ENCODE measurements at places on chromosomes 3 and 15.

DNA sequence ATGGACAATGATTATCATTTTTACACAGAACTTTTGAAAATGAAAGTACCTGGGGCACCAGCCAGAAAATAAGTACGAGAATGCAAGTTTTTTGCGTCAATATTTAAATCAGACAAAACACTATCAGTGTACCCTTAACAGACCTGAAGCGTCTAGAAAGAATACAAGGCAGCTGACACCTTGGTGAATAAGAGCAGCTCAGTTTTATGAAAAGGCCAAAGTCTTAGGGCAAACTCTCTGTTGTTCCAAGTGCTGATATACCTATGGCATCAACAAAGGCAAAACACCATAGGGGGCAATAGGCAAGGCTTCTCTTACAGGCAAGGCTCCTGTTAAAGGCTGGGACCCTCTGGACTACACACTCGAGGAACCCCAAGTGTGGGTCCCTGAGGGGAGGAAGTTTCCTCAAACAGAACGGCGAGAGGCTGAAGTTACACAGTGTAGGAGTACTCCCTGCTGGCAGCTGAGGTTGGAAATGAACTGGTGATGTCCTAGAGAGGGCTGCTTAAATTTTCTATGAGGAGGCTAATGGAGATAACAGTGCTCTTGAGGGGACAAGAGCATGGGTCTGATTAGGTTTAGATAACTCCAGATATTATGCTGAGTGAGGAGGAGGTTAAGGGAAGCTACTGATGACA lies 291.0 kb downstream of the TIGIT start:
- no peak for DNase-seq

- no peak for DNase-seq
These were observed 240.2 kb downstream of the TP63 start for GRCh38 chr3:189871418-189871817.

DNA sequence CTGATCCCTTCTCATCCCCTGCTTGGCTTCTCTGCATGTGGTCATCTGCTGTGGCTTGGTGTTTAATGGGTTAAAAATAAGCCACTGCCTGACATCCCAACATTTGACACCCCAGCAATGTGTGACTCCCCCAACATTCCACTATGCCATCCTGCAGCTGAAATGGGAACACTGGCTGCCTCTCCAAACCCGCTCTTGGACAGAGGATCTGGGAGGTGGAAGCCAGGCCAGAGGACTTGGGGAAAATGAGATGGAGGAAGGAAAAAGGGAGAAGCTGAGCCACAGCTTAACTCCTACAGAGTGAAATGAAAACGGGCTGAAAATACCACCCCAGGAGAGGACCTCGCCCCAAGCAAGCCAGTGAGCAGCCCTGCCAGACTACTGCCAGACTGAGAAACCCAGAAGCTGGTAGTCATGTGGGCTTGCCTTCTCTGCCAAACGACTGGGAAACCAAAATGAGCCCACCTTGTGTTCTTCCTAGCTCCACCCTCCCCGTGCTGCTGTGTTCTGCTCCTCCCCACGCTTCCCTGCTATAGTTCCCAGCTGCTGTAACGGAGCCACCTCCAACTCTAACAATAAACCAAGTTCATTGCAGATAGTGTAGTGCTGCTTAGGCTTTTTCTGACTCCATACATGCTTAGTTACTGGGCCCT lies 13.7 kb downstream of the MAP1A start:
- no peak for DNase-seq

DNA sequence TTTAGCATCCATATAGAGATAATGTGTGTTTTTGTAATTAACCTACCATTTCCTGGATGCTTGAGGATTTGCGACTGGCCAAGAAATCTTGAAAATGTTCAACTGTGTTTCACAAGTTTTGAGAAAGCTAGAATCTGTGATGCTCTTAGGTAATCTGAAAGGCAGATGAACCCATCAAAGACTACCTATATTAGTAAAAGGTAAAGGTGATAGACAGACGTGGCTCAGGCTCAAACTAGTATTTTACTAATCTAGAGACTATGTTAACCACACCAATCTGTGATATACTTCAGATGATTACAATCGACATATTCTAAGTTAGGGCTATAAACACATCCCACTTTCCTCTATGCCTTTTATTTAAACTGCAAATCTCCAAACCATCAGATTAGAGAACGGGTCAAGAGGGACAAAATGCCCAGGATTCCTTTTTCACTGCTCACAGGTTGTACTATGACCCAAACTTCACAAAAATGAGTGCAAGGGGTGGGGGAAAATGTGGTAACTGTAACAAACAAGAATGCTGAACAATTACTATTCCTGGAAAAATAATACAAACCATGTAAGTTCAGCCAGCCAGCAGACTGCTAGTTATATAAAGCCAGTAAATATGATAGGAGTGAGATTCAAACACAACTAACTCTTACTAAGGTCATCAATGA lies 295.1 kb downstream of the FOXP1 start:
- DNase-seq, result no peak

DNA sequence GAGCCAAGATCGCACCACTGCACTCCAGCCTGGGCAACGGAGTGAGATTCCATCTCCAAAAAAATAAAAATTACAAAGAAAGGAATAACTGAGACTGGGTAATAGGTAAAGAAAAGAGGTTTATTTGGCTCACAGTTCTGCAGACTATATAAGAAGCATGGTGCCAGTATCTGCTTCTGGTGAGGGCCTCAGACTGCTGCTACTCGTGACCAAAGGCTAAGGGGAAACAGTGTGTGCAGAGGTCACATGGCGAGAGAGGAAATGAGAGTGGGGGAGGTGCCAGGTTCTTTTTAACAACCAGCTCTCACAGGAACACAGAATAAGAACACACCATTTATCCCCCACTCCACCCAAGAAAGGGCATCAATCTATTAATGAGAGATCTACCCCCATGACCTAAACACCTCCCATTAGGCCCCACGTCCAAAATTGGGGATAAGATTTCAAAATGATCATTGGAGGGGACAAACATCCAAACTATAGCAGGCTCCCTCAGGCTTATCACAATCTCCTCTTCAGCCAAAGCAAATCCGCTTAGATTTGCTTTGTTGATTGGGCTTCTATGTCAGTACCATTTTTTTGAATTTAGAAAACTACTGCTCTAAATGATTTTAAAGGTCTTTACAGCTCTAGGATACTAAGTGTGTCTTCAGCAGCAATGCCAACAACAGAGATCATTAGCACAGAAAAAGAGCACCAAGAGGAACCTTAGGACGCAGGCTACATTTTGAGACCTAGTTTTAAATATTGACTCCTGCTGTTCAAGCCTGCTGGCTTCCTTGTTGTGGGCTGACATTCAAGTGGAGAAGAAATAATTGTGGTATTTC lies 84.2 kb upstream of the TBL1XR1 start:
- no peak for DNase-seq

GRCh38 chr15:36498916-36499315 lies 80.5 kb upstream of the CDIN1 start:
- no peak for DNase-seq

DNA sequence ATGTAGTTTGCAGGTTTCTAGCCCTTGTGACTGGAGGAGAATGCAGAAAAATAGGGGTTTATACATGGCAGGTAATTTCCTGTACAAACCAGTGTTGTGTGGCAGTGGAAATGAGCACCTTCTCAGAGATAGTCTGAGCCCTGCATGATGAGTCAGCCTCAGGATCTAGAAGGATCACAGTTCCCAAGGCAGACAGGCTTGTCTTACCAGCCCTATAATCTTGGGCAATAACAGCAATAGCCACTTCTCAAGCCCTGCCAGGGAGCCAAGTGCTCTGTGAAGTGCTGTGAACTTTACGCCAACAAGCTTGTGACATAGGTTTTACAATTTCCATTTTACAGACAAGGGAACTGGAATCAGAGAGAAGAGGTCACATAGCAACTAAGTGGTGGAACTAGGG lies 89.4 kb downstream of the CD47 start:
- DNase-seq, result no peak

- no peak for DNase-seq
These were observed 9.6 kb downstream of the OSBPL11 start for GRCh38 chr3:125585595-125586223.

GRCh38 chr15:72845981-72846383 lies 62.4 kb upstream of the ADPGK start:
- no peak for DNase-seq

GRCh38 chr3:20232906-20233780 lies 47.1 kb upstream of the SGO1 start:
- DNase-seq, result no peak

- DNase-seq, result no peak
These were observed 296.3 kb downstream of the UACA start for GRCh38 chr15:70466895-70467529.

DNA sequence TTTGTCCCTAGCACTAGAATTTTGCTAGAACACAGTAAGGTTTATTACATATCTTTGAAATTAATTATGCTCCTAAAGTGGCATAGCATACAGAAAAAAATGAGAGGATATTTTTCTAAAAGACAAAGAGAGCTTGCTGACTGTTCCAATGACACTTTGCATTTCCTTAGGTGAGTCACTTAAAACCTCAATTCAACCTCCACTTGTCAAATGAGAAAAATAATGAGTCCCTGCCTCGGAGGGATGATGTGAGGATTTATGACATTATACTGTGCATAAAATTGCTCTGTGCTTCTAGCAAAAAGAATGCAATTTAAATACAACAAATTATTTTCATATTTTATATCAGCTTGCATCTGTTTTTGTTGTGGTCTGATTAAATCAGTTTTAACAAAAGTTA lies 1417.0 kb upstream of the ALCAM start:
- DNase-seq, result no peak

GRCh38 chr3:38311476-38311875 lies 29.4 kb downstream of the SLC22A14 start:
- no peak for DNase-seq

DNA sequence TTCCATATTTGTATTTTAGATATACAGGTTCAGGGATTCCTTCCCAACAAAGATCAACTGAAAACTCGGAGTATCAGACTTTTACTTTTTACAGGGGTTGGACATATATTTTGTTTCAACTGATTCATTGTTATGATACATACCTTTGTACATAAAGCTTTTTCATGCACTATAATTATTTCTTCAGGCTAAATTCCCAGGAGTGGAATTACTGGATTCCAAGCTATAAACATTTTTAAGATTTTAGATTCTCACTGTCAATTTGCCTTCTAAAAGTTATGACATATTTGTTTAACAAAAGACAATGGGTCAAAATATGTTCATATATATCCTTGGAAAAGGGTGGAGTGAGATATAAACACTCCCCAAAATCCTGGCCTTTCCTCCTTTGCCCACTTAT lies 449.0 kb downstream of the PDCD6IP start:
- no peak for DNase-seq

- no peak for DNase-seq
These were observed 8.9 kb downstream of the ACAN start for GRCh38 chr15:88812133-88812532.

- no peak for DNase-seq
These were observed 972.8 kb downstream of the PLOD2 start for GRCh38 chr3:145188079-145188770.

Measured in cortex of kidney (tissue), 1 donor.